Mammary epithelial cell (primary cell): ENCODE measurements at places on chromosomes 5 and 9.
A peak's percentile ranks its signal among the peaks of the same experiment; 100 is the strongest.

- DNase-seq, result no peak
Observed at GRCh38 chr5:3103262-3103811, 351.9 kb upstream of the IRX2 start.

DNA sequence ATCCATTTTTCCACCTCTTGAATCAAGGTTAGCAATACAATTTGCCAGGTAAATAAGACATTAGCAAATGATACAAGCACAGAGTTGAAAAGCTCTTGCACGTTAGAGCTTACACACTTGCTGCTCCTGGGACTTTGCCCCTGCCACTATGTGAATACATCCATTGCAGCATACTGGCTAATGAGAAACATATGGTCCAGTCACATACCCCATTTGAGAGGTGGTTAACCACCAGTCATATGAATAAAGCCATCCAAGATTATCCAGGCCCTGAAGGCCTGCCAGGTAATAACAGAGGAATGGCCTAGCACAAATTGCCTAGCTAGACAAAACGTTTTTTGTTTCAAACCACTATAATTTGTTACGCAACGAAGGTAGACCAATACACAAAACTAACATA is 45.8 kb upstream of the FTMT start:
- DNase-seq, result peak; percentile 43

- no peak for DNase-seq
Observed at GRCh38 chr5:119343766-119344165, 12.1 kb upstream of the TNFAIP8 start.

- DNase-seq, result no peak
Observed at GRCh38 chr5:142769251-142769792, 855 bp upstream of the ARHGAP26 start.

- DNase-seq, result no peak
Observed at GRCh38 chr5:82785456-82785855, 291.7 kb downstream of the TMEM167A start.

DNA sequence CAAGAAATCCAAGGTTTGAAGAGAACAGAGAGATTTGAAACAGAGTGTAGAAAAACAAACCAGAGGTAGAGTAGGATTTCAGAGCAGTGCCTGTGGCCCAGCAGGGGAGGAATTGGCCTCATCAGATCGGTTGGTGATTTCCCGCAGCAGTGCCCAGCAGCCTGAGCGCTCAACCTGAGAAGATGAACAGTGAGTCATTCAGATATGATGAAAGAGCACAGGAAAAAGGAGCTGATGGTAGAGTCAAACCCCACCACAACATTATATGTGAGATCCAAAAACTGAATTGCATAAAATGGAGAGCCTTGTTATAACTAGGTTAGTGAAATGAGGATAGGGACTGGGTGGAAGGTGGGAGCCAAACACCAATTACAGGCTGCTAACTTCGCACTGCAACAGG is 248.9 kb downstream of the PIK3R1 start:
- DNase-seq, result peak; percentile 50
